ENCODE measurements at places on chromosomes 1 and 21. TPM values are rescaled to one million over a fixed set of nuclear protein-coding genes. Genes with fewer than 3 reads are reported as not detected.

DNA sequence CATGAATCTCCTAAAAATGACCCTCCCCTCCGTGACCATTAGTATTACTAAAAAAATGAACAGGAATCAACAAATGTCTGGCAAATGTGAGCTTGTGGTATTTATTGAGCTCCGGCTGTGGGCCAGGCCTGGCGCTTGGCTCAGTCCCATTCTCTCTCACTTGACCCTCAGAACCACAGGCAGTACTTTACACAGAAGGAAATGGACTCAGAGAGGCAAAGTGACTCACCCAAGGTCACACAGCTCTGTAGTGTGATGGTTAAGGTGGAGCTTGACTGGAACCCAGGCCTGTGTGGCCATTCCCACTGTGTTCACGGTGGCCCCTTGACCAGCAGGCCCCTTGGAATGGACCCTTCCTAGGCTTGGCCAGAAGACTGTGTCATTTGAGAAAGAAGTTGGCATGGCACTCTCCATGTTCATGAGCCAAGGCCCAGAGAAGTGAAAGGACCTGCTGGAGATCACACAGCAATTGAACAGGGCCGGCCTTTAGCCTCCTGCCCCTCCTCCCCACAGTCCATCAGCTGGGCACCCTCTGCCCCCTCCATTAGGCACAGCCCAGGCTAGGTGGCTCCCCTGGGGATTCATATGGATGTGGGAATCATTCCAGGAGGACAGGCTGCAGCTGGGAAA lies 32.1 kb downstream of the FAM151A start:
- H3K27me3 ChIP-seq: no peaks in the 10 kb centered on the region
- no peaks in the 10 kb centered on the region for H3K36me3 ChIP-seq
- H3K4me1 ChIP-seq: no peaks in the 10 kb centered on the region
- H3K4me3 ChIP-seq: no peak overlapping the region

- H3K27me3 ChIP-seq: peaks cover 7% of the 10 kb centered on the region
- DNase-seq: no peak
- no peaks in the 10 kb centered on the region for H3K36me3 ChIP-seq
- no peaks in the 10 kb centered on the region for H3K4me1 ChIP-seq
- H3K27ac ChIP-seq: no peak overlapping the region
Measured at GRCh38 chr1:1937061-1937460, 18.0 kb upstream of the TMEM52 start.

DNA sequence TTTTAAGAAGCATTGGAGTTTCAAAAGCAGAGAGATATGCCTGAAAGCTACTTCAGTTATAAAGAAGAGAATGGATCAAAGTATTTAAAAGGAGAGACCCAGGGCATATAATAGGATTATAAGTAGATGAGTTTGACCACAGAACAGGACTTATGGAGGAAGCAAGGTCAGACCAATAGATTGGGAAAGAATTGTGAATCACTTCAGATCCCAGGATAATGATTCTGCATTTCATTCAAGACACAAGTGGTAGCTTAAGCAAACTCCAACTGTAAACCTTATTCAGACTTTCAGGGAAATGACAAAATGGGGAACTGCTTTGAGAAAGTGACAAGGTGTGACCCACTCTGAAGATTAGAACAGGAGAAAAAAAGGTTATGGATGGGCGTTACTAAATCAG lies 18.9 kb upstream of the OR10J5 start:
- H3K4me3 ChIP-seq: no peak overlapping the region
- H3K36me3 ChIP-seq: no peaks in the 10 kb centered on the region
- H3K4me1 ChIP-seq: no peaks in the 10 kb centered on the region
- peaks cover 22% of the 10 kb centered on the region for H3K27me3 ChIP-seq

- H3K27ac ChIP-seq: no peak overlapping the region
- no peaks in the 10 kb centered on the region for H3K27me3 ChIP-seq
- no peak overlapping the region for H3K4me3 ChIP-seq
- H3K36me3 ChIP-seq: no peaks in the 10 kb centered on the region
- H3K4me1 ChIP-seq: peaks cover 66% of the 10 kb centered on the region
Measured at GRCh38 chr1:243921111-243921510, 71.1 kb upstream of the AKT3 start.

DNA sequence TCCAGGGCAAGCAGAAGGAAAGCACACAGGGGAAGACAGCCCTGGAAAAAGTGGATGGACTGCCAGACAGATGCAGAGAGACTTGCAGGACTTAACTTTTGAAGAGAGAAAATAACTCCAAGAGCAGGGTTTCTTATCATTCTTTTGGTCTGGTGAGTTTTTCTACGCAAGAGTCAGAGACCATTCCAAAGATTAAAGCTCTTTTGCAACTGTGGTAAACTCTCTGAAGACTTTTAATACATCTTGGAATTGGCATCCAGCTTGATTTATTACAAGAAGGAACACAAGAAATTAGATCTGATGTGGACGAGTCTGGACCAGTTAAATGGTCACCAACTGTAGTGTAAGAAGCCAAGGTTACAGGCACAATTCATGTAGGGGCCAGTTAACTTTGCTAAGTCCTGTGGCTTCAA lies 153.4 kb downstream of the SIPA1L2 start:
- H3K4me1 ChIP-seq: peaks cover 50% of the 10 kb centered on the region
- no peaks in the 10 kb centered on the region for H3K27me3 ChIP-seq
- DNase-seq: no peak
- H3K36me3 ChIP-seq: peaks cover 11% of the 10 kb centered on the region
- H3K4me3 ChIP-seq: no peak overlapping the region

- H3K36me3 ChIP-seq: no peaks in the 10 kb centered on the region
- no peaks in the 10 kb centered on the region for H3K4me1 ChIP-seq
- H3K27me3 ChIP-seq: no peaks in the 10 kb centered on the region
- H3K27ac ChIP-seq: no peak overlapping the region
Measured at GRCh38 chr21:24367936-24368335, 1239.3 kb downstream of the MRPL39 start.

DNA sequence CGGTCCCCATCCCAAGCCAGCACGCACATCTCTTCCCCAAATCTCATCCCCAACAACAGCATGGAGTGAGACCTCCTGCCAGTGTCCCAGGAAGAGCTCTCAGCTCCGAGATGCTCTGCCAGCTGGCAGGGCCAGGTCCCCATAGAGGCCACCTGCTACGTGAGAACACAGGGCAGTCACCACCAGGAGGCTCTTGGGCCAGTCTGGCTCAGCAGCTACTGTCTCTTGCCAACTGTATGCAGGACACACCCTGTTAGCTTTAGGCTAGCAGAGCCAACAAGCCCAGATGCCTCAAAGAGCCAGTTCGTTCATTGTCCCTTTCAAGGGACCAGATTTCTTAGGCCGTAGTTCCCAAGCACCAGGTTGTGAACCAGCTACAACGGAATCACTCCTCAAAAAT lies 36.9 kb downstream of the FBXO2 start:
- H3K36me3 ChIP-seq: no peaks in the 10 kb centered on the region
- no peak overlapping the region for H3K27ac ChIP-seq
- no peak for DNase-seq
- no peak overlapping the region for H3K4me3 ChIP-seq
- peaks cover 2% of the 10 kb centered on the region for H3K27me3 ChIP-seq

Gene AADACL4
- total RNA-seq: not detected

Gene KRTAP7-1
- total RNA-seq: not detected

GRCh38 chr21:44475266-44475845 lies 20.0 kb downstream of the LRRC3 start:
- no peaks in the 10 kb centered on the region for H3K36me3 ChIP-seq
- DNase-seq: no peak
- H3K4me1 ChIP-seq: no peaks in the 10 kb centered on the region

Gene CFHR1
- total RNA-seq: not detected

Gene HLX
- total RNA-seq: 0.54 TPM

GRCh38 chr1:223825767-223826748 lies 19.7 kb downstream of the TP53BP2 start:
- H3K36me3 ChIP-seq: peaks cover 6% of the 10 kb centered on the region
- H3K4me1 ChIP-seq: peaks cover 51% of the 10 kb centered on the region
- H3K27me3 ChIP-seq: no peaks in the 10 kb centered on the region
- H3K27ac ChIP-seq: no peak overlapping the region

DNA sequence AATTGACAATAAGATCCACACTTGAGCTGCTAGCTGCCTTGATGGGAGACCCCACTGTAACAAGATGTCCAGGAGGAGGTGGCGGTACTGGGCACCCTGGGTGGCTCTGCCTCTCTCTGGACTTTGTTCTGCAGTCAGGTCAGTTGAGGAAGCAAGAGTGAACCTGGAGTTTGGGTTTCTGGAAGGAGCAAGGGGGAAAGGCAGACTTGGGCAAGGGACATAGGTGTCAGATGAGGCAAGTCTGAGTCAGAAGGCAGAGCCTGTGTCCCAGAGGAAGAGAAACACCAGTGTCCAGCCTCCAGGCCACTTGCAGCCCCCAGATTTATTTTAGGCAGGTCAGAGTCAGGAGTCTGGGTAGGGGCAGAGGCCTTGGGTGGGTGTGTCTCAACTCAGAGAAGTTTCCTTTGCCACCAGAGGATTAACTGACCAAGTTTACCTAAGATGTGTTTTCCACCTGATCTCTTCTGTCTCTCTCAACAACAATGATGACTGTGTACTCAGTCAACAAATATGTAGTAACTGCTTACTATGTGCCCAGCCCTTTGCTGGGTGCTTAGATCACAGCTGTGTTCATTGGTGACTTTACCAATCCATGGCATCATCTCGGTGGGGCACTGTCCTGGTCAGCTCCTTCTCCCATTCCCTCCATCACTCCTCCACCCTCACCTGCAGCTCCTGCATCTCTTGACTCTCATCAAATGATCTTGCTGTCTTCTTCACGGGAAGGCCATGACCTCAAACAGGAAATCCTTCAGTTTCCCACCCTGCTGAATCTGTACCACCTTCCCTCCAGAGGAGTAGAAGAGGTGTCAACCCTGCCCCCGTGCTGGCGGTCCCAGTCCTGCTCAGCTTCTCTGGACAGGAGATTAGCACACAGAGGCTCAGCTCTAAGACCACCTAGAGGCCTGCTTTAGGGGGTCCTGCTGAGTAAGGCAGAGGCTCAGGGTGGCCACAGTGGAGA lies 36.6 kb downstream of the ELF3 start:
- no peaks in the 10 kb centered on the region for H3K4me1 ChIP-seq
- no peaks in the 10 kb centered on the region for H3K27me3 ChIP-seq
- H3K27ac ChIP-seq: no peak overlapping the region
- H3K4me3 ChIP-seq: no peak overlapping the region

DNA sequence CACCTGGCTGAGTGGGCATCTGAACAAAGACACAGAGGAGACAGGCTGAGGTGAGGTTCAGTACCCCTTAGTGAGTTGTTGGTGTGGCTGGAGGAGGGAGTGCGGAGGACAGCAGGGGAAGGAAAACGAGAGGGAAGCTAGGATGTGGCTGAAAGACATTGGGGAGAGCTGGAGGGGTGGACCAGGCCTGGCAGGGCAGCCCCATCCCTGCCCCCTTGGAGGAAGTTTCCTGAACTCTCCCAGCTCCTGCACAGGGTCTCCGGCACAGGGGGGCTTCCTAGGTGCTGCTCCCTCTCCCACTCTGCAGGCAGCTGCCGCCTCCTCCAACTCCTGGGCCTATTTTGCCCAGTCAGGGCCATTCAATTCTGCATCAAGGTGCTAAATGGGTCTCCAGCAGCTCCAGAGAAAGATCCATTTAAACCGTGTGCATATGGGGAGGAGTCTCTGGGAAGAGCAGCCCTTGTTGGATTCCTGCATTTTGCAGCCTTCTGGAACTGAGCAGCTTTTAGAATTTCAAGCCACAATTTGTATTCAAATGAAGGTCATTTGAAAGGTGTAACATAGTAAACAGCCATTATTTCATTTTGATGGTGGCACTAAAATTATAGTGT lies 193.9 kb downstream of the CAMTA1 start:
- no peaks in the 10 kb centered on the region for H3K4me1 ChIP-seq
- no peaks in the 10 kb centered on the region for H3K36me3 ChIP-seq
- H3K4me3 ChIP-seq: no peak overlapping the region
- no peak overlapping the region for H3K27ac ChIP-seq
- no peak for DNase-seq
- H3K27me3 ChIP-seq: peaks cover 22% of the 10 kb centered on the region

- DNase-seq: no peak
- H3K27ac ChIP-seq: no peak overlapping the region
- no peaks in the 10 kb centered on the region for H3K27me3 ChIP-seq
Measured at GRCh38 chr1:5151511-5151910, 497.1 kb downstream of the AJAP1 start.

DNA sequence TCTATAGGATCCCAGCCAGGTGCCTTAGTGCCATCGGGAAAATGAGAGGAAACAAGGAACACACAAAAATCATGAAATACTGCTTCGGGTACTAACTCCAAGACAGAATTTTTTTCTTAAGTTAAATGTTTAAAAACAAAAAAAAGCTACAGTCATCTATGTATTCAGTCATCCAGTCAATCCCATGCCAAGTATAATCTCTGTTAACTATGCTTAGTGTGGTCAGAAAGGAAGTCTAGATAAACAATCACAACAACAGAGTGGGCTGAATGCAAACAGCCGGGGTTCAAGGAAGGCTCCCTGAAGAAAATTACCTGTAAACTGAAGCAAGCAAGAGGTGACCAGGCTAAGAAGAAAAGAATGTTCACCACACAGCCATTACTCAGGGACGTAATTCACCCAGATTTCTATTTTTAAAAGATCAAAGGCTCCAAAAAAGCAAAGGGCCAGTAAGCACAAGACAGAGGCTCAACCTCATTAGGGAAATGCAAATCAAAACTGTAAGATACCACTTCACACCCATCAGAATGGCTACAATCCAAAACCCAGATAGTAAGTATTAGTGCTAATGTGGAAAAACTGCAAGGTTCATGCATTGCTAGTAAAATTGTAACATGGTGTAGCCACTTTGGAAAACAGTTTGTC lies 53.0 kb downstream of the RERE start:
- peaks cover 10% of the 10 kb centered on the region for H3K36me3 ChIP-seq
- no peaks in the 10 kb centered on the region for H3K27me3 ChIP-seq
- H3K4me1 ChIP-seq: peaks cover 22% of the 10 kb centered on the region

GRCh38 chr1:201740086-201740541 lies 88.8 kb upstream of the IPO9 start:
- no peak for DNase-seq
- peak overlapping the region; percentile 99 for H3K27ac ChIP-seq
- peak overlapping the region; percentile 99 for H3K4me3 ChIP-seq
- no peaks in the 10 kb centered on the region for H3K27me3 ChIP-seq
- H3K36me3 ChIP-seq: peaks cover 16% of the 10 kb centered on the region

Gene CLCA4
- total RNA-seq: not detected

Gene CELA3B
- not detected for total RNA-seq

- H3K4me1 ChIP-seq: no peaks in the 10 kb centered on the region
- H3K4me3 ChIP-seq: no peak overlapping the region
- no peak overlapping the region for H3K27ac ChIP-seq
- no peak for DNase-seq
Measured at GRCh38 chr1:48450505-48450904, 21.5 kb downstream of the SPATA6 start.

DNA sequence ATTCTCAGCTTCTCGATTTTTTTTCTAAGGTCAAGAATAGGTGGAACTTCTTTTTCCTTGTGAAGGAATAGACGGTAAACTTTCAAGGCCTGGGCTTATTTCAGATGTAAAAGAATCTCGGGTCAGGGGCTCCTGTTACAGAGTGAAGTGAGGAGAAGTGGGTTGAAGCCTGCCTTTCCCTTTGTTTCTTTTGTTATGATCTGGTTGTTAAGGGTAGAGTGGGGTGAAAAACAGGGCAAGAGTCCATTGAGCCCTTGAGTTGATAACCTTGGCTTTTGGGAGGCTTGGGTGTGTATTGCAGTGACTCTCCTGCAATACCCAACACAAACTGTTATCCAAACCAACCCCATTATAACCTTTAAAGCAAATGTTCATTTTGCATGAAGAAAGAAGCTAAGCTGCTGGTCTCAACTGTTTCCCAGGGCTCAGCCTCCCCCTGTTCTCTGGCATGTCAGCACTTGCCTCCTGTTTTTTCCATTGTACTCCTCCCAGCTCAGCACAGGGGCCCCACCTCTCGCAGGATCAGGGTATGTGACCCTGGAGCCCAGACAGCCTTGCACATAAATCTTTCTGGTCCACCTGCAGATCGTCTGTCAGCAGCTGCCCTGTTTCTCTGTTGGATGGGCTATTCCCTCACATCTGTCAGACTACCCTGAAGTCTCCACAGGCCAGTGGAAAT lies 102.4 kb downstream of the CACHD1 start:
- H3K27me3 ChIP-seq: no peaks in the 10 kb centered on the region
- DNase-seq: no peak
- H3K27ac ChIP-seq: no peak overlapping the region
- peaks cover 2% of the 10 kb centered on the region for H3K36me3 ChIP-seq
- H3K4me1 ChIP-seq: peaks cover 3% of the 10 kb centered on the region

Gene TLR5
- total RNA-seq: not detected

Measured in osteocyte (in vitro differentiated cells).